Heart right ventricle (tissue), 16 donors: ENCODE measurements at places on chromosomes 7 and 10. TPM values are rescaled to one million over a fixed set of nuclear protein-coding genes. Genes with fewer than 3 reads are reported as not detected.

ANKRD22 gene
- total RNA-seq = not detected

CADPS2 gene
- 5.7 TPM for total RNA-seq

FOXP2 gene
- total RNA-seq = 1.7 TPM

GLI3 gene
- total RNA-seq = 5.4 TPM

NKX2-3 gene
- total RNA-seq = not detected

SYT15 gene
- 1.9 TPM for total RNA-seq

TMEM178B gene
- total RNA-seq = 46.4 TPM

TMEM130 gene
- not detected for total RNA-seq

GPR22 gene
- total RNA-seq = 55.8 TPM

HHEX gene
- 4.8 TPM for total RNA-seq

RET gene
- total RNA-seq = 2.6 TPM

- no peak for DNase-seq
- no peaks in the 10 kb centered on the region for H3K4me1 ChIP-seq
- H3K4me3 ChIP-seq = no peak overlapping the region
Measured at GRCh38 chr7:75596727-75597614, 104.9 kb downstream of the SPDYE5 start.

- H3K4me3 ChIP-seq = no peak overlapping the region
- H3K27ac ChIP-seq = no peak overlapping the region
- no peak for DNase-seq
- H3K4me1 ChIP-seq = no peaks in the 10 kb centered on the region
Measured at GRCh38 chr7:158409816-158410330, 177.8 kb downstream of the PTPRN2 start.

- no peak overlapping the region for H3K27ac ChIP-seq
- no peak overlapping the region for H3K4me3 ChIP-seq
- H3K4me1 ChIP-seq = peaks cover 23% of the 10 kb centered on the region
- H3K36me3 ChIP-seq = no peaks in the 10 kb centered on the region
- no peaks in the 10 kb centered on the region for H3K27me3 ChIP-seq
Measured at GRCh38 chr7:102061981-102062390, 224.7 kb upstream of the SH2B2 start.

DNA sequence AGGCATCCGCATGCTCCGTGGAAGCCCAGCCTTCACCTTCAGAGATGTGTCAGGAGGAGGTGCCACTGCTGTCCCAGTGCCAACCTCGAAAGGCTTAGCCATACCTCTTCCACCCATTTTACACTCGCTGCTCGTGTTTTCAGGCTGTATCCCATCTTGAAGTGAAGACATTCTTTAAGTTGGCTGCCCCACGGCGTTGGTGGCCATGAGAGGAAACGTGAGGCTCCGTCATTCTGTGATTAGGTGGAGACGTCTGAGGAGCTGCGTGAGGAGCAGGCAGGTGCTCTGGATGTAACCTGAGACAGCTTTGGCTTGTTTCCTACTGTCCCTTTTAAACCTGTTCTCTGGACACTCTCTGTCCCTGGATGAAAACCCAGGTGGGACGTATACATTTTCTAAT lies 159.9 kb upstream of the RNF32 start:
- no peaks in the 10 kb centered on the region for H3K36me3 ChIP-seq
- no peaks in the 10 kb centered on the region for H3K4me1 ChIP-seq
- H3K4me3 ChIP-seq = no peak overlapping the region
- no peak for DNase-seq

DNA sequence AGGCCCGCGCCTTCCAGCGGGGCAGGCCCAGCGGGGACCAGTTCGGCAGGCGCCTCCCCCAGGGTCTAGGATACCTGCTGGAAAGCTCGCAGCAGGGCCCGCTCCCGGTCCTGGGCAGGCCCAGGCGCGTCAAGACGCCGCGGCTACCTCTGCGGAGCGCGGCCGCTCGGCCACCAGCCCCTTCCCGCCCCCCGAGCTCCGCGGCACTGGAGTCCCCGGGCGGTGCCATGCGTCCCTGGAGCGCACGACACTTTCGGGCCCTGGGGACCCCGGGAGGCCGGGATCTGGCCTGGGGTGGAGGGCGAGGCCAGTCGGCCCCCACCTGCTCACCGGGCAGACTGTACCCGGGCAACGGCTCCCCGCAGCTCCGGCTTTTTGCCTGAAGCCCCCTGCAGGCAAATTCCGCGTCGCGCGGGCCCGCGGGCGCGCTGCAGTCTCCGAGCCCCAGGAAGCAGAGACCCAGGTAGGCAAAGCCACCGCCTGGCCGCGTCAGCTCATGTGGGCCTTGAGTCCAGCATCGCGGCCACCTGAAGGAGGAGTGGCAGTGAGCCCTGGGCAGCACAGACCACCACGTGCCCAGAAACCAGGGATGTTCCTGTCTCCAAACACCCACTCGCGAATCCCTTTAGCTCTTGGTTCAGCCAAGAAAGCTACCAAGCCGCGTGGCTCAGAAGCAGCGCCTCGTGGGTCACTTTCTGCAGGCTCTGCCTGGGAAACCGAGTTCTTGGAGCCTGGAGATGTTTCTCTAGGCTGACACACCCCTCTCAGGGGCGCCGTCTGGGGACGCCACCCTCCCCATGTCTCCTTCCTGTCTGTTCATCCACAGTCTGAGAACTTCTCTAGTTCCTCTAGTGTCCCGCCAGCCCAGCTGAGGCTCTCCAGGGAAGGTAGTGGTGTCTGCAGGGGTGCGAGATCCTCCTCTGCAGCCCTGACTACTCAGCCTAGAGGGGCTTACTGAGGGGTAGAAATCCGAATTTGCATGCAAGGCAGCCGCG lies 46.1 kb upstream of the APBB1IP start:
- no peak for DNase-seq
- H3K4me1 ChIP-seq = no peaks in the 10 kb centered on the region
- no peak overlapping the region for H3K4me3 ChIP-seq

DNA sequence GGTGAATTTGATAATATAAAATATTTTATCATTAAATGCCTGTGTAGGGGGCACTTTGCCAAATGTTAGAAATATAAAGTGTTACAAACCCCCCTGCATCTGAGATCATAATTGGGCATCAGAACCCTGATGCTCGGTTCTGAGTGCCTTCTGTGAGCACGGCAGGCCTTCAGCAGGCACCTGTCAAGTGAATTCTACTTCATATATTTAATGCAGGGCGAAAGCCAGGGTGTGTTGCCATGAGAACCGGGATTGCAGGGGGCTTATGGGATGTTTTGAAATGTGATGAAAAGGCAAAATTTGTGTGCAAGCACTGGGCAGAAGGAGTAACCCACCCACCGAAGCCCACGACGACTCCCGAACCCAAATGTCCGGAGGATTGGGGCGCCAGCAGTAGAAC lies 57.2 kb downstream of the MRC1 start:
- no peaks in the 10 kb centered on the region for H3K36me3 ChIP-seq
- no peak overlapping the region for H3K27ac ChIP-seq
- no peaks in the 10 kb centered on the region for H3K27me3 ChIP-seq
- no peak for DNase-seq

DNA sequence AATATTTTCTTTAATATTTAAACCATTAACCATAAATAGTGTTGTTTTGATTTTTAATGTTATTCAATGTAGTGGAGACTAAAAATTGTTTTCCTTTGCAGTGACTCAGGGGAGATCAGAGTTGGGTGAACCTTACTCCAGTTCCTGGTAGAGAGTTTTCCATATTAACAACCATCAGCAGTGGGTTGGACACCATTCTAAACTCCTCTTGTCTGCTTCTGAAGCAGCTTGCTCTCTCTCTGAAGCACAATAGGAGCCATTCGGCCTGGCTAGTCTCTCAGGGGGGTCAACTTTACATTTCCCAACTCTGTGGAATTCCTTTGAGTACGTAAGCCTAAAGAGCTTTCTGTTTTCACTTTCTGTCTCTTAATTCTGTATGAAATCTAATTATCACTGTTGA lies 9.4 kb upstream of the NRG3 start:
- no peak overlapping the region for H3K4me3 ChIP-seq
- peaks cover 7% of the 10 kb centered on the region for H3K4me1 ChIP-seq
- H3K27ac ChIP-seq = no peak overlapping the region
- no peak for DNase-seq

- no peak for DNase-seq
- H3K27ac ChIP-seq = no peak overlapping the region
- no peaks in the 10 kb centered on the region for H3K4me1 ChIP-seq
- no peaks in the 10 kb centered on the region for H3K36me3 ChIP-seq
- H3K4me3 ChIP-seq = no peak overlapping the region
- H3K27me3 ChIP-seq = no peaks in the 10 kb centered on the region
Measured at GRCh38 chr7:83429493-83429892, 219.4 kb downstream of the SEMA3E start.

DNA sequence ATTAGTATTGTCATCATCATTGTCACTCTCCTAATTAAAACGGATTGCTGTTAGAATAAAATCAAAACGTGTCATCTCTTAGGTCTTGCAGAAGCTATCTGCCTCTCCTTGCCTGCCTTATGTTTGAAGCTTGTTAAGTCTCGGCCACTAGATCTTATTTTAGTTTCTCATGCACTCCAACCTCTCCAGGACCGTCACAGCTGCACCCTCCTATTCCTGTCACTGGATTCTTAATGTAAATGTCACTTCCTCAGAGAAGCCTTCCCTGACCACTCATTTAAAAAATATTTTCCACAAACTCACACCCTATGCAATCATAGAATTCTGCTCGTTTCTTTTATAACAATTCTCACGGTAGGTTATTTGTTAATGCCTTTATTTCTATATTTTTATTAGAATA lies 103.9 kb upstream of the DKK1 start:
- DNase-seq = no peak
- H3K27ac ChIP-seq = no peak overlapping the region
- H3K4me3 ChIP-seq = no peak overlapping the region
- no peaks in the 10 kb centered on the region for H3K27me3 ChIP-seq
- no peaks in the 10 kb centered on the region for H3K36me3 ChIP-seq

- no peak for DNase-seq
- H3K27me3 ChIP-seq = peaks cover 27% of the 10 kb centered on the region
- no peaks in the 10 kb centered on the region for H3K4me1 ChIP-seq
- H3K4me3 ChIP-seq = no peak overlapping the region
- no peaks in the 10 kb centered on the region for H3K36me3 ChIP-seq
Measured at GRCh38 chr7:155974186-155974897, 162.1 kb upstream of the SHH start.

DNA sequence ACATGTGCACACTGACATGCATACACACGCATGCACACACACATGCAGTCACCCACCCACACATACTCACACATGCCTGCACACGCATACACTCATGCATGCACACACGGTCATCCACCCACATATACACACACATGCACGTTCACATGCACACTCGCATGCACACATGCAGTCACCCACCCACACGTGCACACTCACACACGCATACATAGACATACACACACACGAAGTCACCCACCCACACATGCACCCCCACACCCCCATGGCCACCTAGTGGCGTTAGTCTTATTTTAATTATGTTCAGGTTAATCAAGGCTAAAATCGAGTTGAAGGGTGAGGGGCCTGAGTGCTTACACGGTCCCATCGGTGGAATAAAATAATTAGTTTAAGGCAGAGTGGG lies 96.8 kb downstream of the DNAJB6 start:
- no peaks in the 10 kb centered on the region for H3K27me3 ChIP-seq
- H3K4me3 ChIP-seq = no peak overlapping the region
- H3K36me3 ChIP-seq = no peaks in the 10 kb centered on the region
- no peak overlapping the region for H3K27ac ChIP-seq

- H3K27me3 ChIP-seq = no peaks in the 10 kb centered on the region
- H3K4me3 ChIP-seq = no peak overlapping the region
- H3K27ac ChIP-seq = no peak overlapping the region
- H3K36me3 ChIP-seq = no peaks in the 10 kb centered on the region
- peaks cover 10% of the 10 kb centered on the region for H3K4me1 ChIP-seq
Measured at GRCh38 chr10:12470719-12471118, 121.4 kb downstream of the CAMK1D start.

GRCh38 chr10:77256346-77256745 lies 381.3 kb downstream of the KCNMA1 start:
- H3K4me3 ChIP-seq = no peak overlapping the region
- H3K27ac ChIP-seq = no peak overlapping the region
- no peaks in the 10 kb centered on the region for H3K27me3 ChIP-seq
- DNase-seq = no peak

DNA sequence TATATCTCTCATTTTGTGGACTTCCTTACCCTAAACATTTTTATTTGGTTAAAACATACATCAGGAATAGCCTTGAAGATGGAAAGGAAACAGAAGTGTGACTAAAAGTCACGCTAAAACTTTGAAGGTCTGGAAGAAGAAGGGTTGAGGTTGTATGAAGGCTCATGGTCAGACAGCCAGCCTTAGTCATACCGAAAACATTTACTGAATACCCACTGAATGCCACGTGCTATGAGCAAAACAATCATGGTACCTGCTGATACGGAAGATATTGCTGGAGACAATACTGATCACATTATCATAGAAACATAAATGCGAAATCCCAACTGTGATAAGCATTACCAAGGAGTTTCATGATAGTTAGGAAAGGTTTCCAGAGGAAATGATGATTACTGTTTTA lies 64.0 kb downstream of the PDZD8 start:
- no peaks in the 10 kb centered on the region for H3K4me1 ChIP-seq
- DNase-seq = no peak
- no peaks in the 10 kb centered on the region for H3K36me3 ChIP-seq
- H3K27ac ChIP-seq = no peak overlapping the region
- H3K4me3 ChIP-seq = no peak overlapping the region

- H3K27ac ChIP-seq = no peak overlapping the region
- H3K4me1 ChIP-seq = no peaks in the 10 kb centered on the region
- peaks cover 36% of the 10 kb centered on the region for H3K27me3 ChIP-seq
- no peaks in the 10 kb centered on the region for H3K36me3 ChIP-seq
Measured at GRCh38 chr7:1358376-1359050, 100.8 kb downstream of the MICALL2 start.

- H3K27me3 ChIP-seq = no peaks in the 10 kb centered on the region
- H3K4me1 ChIP-seq = peaks cover 47% of the 10 kb centered on the region
- DNase-seq = no peak
- no peak overlapping the region for H3K27ac ChIP-seq
- H3K36me3 ChIP-seq = no peaks in the 10 kb centered on the region
Measured at GRCh38 chr10:58820386-58820785, 307.7 kb downstream of the BICC1 start.

DNA sequence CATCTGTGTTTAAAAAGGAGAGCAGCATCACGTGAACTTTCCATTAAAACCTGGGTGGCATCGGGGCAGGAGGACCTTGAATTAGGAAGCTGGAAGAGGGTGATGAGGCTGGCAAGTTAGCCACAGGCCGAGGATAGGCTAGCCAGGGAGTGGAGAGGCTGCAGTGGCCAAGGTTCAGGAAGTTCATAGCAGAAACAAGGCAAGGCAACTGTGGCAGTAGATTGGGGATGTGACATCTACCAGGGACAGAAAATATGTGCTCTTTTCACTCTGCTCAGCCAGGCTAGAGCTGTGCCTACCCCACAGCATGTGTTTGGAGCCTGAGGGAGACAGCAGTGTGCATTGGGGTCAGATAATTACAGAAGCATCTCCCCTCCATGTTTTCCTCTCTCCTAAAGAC lies 2.2 kb upstream of the INPP5F start:
- no peak overlapping the region for H3K27ac ChIP-seq
- peaks cover 32% of the 10 kb centered on the region for H3K4me1 ChIP-seq
- H3K4me3 ChIP-seq = no peak overlapping the region
- no peaks in the 10 kb centered on the region for H3K27me3 ChIP-seq

DNA sequence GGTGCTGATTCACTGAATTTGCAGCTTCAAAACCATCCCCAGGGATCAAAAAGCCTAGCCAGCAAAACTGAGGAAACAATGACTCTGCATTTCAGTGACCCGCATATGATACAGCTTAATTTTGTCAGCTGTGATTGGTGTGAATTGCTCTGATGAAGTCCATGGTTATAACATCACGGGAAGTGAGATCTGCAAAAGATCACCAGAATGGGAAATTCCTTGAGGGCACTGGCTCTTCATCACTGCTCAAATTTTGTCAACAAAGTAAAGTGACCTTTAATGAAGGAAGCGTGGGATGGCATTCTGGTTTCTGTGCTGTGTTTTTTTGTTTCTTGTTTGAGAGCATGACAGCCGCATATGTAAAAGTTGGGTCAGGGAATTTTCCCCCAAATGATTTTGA lies 745.9 kb downstream of the GATA3 start:
- no peak overlapping the region for H3K4me3 ChIP-seq
- H3K36me3 ChIP-seq = no peaks in the 10 kb centered on the region
- H3K4me1 ChIP-seq = no peaks in the 10 kb centered on the region
